Lower lobe of right lung (tissue), 2 donors: ENCODE measurements at places on chromosomes 5 and 9.

DNA sequence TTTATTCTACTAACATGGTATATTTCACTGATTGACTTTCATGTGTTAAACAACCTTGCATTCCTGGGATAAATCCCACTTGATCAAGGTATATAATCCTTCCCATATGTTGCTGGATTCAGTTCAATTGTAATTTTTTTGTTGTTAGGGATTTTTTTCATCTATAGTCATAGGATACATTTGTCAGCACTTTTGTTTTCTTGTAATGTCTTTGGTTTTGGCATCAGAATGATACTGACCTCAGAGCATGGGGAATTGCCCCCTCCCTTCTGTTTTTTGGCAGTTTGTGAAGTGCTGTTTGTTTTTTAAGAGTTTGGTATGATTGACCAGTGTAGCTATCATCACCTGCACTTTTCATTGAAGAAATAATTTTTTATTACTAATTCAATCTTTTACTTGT lies 176.8 kb upstream of the RASEF start:
- H3K27me3 ChIP-seq, result no peaks in the 10 kb centered on the region
- H3K36me3 ChIP-seq, result no peaks in the 10 kb centered on the region
- no peak overlapping the region for H3K4me3 ChIP-seq
- H3K27ac ChIP-seq, result no peak overlapping the region

- DNase-seq, result peak; percentile 39
- no peak overlapping the region for H3K27ac ChIP-seq
- no peaks in the 10 kb centered on the region for H3K36me3 ChIP-seq
- H3K27me3 ChIP-seq, result peaks cover 7% of the 10 kb centered on the region
- no peaks in the 10 kb centered on the region for H3K4me1 ChIP-seq
- no peak overlapping the region for H3K4me3 ChIP-seq
Measured at GRCh38 chr9:101705135-101705661, 33.2 kb downstream of the GRIN3A start.

- no peak overlapping the region for H3K4me3 ChIP-seq
- no peak overlapping the region for H3K27ac ChIP-seq
- no peaks in the 10 kb centered on the region for H3K27me3 ChIP-seq
- peak; percentile 26 for DNase-seq
Measured at GRCh38 chr5:179119415-179120170, 59.4 kb downstream of the ZNF354C start.

- H3K36me3 ChIP-seq, result no peaks in the 10 kb centered on the region
- no peak for DNase-seq
- H3K4me1 ChIP-seq, result peaks cover 38% of the 10 kb centered on the region
- peak overlapping the region; percentile 53 for H3K27ac ChIP-seq
- H3K27me3 ChIP-seq, result no peaks in the 10 kb centered on the region
Measured at GRCh38 chr5:141683596-141684141, 1.6 kb upstream of the ARAP3 start.

DNA sequence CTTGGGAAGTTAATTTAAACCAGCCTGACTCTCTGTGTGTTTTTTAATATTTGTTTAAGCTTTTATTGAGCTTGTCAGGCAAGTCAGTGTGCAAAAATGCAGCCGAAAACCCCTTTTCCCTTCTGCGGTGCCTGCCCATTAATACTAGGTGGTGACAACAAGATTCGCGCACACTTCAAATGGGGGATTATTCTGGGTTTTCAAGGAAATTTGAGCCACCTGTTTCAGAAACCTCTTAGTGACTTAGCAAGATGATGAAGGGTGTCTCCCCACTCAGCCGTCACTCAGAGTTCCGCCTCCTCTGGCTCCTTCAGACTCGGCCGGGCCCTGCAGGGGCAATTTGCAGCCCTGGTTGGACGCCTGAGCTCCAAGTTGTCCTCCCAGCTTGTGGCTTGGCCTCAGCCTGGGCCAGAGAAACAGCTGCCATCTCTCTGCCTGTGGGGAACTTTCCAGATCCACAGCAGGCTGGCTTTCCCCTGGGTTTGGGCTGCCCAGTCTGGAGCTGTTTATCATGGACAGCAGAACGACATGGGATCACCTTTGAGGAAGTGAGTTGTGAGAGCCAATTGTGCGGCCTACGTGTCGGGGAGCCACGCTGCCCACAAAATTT lies 75.9 kb downstream of the SPRY4 start:
- DNase-seq, result peak; percentile 68
- H3K4me3 ChIP-seq, result no peak overlapping the region
- H3K36me3 ChIP-seq, result no peaks in the 10 kb centered on the region
- peaks cover 9% of the 10 kb centered on the region for H3K4me1 ChIP-seq
- H3K27me3 ChIP-seq, result no peaks in the 10 kb centered on the region
